ENCODE measurements at places on chromosomes 5 and 9. TPM values are rescaled to one million over a fixed set of nuclear protein-coding genes. Genes with fewer than 3 reads are reported as not detected.

DNA sequence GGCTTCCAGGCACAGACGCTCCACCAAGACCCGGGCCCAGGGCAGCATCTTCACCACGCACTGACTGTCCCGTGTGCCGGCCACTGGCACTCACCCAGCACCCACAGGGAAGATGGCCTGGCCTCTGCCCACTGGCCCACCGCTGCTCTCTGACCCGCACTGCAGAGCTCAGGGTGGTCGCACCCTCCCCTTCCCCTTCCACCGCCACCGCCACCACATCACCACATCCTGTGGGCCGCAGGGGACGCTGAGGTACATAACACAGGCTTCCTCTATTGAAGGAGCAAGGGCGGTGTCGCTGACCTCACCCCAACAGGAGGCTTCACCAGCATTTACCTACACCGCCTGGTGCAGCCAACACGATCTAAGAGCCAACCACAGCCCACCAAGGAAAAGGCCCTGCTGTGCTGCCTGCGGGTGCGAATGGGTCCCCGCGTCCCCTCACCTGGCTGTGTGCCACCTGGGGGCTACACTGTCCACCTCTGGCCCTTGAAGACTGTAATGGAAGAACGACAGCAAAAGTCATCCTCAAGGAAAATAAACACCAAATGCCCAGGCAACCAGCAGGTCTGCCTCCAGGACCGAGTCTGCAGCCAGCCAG lies 101.8 kb downstream of the CAMSAP1 start:
- no peak for DNase-seq
- H3K27ac ChIP-seq = no peak overlapping the region
- peaks cover 8% of the 10 kb centered on the region for H3K36me3 ChIP-seq
- no peak overlapping the region for H3K4me3 ChIP-seq
- H3K4me1 ChIP-seq = no peaks in the 10 kb centered on the region

GRCh38 chr5:151471276-151471675 lies 23.9 kb downstream of the SLC36A1 start:
- no peak overlapping the region for H3K27ac ChIP-seq
- no peaks in the 10 kb centered on the region for H3K4me1 ChIP-seq
- peaks cover 54% of the 10 kb centered on the region for H3K36me3 ChIP-seq
- no peak for DNase-seq
- H3K27me3 ChIP-seq = no peaks in the 10 kb centered on the region

Gene CPLANE1
- 8.7 TPM for total RNA-seq

DNA sequence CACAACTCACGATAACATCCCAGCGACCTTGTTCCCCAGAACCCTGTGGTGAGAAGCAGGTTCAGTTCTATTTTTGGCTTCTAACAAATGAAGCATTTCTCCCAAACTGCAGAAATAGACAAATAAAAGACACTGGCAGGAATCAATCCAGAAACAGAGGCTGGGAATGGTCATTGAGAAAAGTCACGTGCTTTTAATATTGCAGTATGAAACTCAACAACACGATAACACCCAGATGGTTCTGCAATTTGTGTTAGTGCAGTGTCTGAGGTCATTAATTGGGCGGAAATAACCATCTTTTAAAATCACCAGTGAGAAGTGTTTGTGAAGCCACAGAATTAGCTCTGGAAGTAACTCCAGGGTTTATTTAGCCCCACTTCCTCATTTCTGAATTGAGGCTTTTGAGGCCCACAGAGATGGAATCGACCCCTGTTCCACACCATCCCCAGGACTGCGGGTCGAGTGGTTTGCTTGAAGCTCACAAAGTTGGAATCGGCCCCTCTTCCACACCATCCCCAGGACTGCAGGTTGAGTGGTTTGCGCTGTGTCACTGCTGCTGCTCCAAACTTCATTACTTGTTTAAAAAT lies 164.7 kb upstream of the IRX4 start:
- no peaks in the 10 kb centered on the region for H3K27me3 ChIP-seq
- no peak for DNase-seq
- H3K4me3 ChIP-seq = no peak overlapping the region
- H3K27ac ChIP-seq = no peak overlapping the region
- no peaks in the 10 kb centered on the region for H3K36me3 ChIP-seq

Gene SLC4A9
- 0.34 TPM for total RNA-seq

Measured in heart right ventricle (tissue), 16 donors.